NCI-H1694 (cell line): ENCODE measurements at places on chromosomes 5 and 9.

GRCh38 chr5:179258001-179258921 lies 87.0 kb downstream of the ADAMTS2 start:
- DNase-seq: no peak

DNA sequence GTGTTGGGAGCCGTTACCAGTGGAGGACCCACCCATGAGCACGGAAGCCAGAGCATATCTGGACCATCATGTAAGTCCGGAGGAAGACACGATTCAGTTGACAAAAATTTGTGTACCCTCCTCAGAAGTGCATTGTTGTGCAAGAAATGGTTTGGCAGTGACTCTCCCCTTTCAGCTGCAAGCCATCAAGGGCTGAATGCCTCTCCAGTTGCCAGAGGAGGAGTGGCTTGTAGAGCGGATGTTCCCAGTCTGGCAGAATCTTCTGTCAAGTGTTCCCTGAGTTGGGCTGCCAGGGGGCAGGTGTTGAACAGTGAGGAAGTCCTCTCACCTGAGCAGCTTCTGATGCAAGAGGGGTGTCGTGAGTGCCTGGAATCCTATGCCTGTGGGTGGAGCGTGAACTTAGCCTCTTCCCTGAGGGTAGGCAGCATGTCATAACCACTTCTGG lies 27.6 kb upstream of the CDKN2AIPNL start:
- DNase-seq: no peak

DNA sequence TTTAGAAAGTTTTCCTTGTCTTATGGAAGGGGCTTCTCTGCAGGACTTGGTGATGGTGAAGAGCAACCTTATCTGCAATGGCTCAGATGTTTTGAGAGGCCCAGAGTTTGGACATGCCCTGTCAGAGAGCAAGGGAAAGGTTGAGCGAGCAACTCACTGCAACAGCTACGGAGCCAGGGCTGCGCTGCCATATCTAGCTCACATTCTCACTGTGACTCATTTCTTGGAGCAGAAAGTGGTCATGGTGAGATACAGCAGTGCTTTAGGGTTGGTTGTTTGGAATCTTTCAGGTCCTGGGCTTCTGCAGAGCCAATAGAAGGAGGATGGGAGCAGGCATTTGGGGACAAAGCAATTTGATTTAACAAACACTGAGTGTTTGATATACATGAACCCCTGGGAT lies 12.3 kb downstream of the GLRA1 start:
- DNase-seq: no peak

DNA sequence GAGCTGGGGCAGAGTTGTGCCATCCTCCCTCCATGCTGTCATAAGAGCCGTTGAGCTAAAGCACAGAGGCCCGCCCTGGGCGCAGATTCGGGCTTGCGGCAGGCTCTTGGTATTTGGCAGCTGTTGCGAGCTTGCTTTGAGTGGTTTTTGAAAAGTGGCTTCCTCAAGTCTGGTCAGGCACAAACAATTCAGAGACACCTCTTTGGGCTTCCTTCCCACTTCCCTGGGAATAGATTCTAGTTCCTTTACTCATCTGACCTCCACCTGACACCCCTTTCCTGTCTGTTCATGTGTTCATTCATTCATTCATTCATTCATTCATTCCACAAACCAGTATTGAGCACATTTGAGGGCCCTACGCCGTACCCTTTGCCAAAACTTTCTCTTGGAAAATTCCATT lies 27.4 kb downstream of the NCS1 start:
- no peak for DNase-seq

DNA sequence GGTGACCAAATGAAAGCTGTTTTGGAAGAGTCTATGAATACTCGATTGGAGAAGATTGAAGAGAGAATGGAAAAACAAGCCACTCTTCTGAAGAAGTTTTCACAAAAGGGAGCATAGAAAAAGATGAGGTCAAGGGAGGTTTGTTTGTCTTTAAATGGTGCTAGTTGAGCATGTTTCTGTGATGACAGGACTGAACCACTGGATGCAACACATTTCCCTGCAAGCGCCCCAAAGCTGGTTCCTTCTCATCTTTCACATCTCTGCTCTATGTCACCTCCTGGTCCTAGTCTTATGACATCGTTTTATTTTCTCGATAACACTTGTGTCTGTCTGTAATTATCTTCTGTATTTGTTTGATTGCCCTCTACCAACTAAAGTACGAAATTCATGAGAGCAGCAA lies 3.8 kb upstream of the CCDC192 start:
- no peak for DNase-seq

- DNase-seq: no peak
Observed at GRCh38 chr5:79560771-79561524, 47.0 kb upstream of the HOMER1 start.

DNA sequence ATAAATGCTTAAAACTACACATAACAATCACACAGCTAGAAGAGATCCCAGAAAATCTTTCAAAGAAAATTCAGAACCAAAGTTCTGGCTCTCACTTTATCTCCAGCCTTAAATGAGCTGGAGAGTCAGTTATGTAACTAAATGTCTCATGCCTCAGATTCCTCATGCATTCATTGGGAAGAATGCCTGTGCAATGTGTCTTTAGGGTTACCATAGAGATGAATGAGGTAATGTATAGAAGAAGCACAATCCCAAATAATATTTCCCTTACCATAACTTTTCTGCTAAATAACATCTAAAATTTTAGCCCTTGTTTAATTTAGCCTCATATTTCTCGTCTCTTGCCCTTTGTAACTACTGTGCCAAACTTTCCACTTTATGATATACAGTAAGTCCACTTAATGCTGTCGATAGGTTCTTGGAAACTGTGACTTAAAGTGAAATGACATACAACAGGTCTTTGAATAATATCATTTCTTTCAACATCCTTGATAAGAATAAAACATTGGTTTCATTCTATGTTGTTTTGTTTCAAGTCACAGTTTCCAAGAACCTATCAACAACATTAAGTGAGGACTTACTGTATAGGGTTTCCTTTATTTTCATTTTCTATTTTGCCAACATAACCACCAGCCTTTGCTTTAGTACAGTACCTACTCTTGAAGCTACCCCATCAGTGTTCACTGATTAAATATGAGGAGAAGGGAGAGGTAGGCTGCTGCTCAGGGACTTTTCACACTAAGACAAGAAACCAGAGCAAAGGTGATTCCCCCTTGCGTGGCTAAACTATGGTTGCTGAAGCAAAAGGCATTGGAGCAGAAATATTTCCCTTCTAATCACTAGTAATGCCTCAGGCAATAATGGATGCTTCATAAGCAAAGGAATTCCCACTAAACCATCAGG lies 295.7 kb upstream of the PTGER4 start:
- no peak for DNase-seq

DNA sequence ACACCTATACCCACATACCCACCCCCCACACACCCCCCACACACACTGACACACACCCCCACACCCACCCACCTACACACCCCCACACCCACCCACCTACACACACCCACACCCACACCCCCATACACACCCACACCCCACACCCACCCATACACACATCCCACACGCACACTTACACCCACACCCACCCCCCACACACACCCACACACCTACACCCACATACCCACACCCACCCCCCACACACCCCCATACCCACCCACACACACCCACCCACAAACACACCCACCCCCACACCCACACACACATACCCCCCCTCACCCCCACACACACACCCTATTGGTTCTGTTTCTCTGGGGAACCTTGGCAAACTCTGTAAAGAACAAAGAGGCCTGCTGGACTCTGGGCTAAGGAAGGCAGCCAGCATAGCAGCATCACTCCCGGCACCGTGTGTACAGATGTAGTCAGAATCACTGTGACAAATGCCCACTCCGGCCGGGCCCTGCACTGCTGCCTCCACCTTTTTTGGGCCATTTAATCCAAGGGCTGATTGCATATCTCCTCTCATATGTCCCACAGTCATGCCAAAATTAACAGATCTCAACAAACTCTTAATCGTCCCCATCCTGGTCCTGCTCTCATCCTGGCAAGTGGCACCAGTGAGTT lies 42.3 kb downstream of the COL23A1 start:
- DNase-seq: no peak

DNA sequence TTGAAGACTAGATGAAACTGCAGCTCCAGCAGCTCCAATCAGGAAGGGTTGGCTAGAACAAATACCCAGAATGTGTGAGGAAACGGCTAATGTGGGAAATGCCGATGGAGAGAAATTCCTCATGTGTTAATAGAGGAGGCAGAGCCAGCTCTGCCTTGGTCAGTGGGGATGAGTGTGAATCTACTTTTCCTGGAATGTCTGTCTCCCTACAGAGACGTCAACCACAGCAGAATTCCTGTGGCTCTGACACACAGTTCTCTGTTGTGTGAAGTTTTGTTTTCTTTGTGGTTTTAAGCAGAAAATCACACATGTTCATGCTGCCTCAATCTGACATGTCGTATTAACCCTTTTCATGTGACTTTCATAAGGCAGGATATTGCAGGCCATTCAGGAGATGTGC lies 476.6 kb upstream of the WWC1 start:
- no peak for DNase-seq

DNA sequence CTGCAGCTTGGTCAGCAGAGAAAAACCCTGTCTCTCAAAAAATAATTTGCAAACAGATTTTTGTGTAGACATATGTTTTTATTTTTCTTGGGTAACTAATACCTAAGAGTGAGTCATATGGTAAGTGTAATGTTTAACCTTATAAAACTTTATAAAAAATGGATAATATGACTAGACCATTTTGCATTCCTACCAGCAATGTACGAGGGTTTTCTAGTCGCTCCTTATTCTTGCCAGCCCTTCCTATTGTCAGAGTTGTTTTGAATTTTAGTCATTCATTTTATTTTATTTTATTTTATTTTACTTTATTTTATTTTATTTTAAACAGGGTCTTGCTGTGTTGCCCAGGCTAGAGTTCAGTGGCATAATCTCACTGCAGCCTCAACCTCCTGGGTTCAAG lies 37.8 kb downstream of the RABGAP1 start:
- no peak for DNase-seq

DNA sequence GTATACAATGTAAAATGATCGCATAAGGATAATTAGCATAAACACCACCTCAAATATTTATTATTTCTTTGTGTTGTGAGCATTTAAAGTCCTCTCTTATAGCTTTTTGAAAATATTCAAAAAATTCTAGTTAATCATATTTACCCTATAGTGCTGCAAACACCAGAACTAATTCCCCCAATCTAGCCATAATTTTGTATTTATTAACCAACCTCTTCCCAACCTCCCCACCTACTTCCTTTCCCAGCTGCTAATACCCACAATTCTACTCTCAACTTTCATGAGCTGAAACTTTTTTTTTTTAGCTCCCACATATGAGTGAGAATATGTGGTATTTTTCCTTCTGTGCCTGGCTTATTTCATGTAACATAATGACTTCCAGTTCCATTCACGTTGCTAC lies 317.8 kb upstream of the ATP10B start:
- DNase-seq: no peak

- peak; percentile 4 for DNase-seq
Observed at GRCh38 chr9:136773386-136774044, 9.2 kb upstream of the LCN15 start.

DNA sequence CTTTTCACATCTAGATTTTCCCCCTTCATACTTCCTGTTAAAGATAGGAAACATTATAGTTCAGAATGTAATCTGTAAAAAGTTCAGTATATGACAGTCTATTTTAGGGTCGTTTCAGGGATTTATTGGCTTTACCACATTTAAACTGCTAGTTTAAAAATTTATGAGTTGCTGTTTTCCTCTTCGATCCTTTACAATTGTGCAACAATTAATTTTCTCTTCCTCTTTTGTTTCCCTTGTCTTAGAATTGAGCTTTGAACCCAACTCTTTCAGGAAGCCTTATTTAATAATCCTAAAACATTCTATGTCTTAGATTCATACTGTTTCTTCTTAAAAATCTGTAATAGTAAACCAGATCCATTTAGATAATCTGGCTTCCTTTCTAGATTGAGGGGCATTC lies 16.4 kb downstream of the ZSWIM6 start:
- DNase-seq: no peak

- DNase-seq: no peak
Observed at GRCh38 chr5:176611435-176611834, 1.5 kb upstream of the GPRIN1 start.

- no peak for DNase-seq
Observed at GRCh38 chr5:154786414-154786813, 31.2 kb downstream of the LARP1 start.

GRCh38 chr9:91646702-91647101 lies 223.1 kb upstream of the NFIL3 start:
- no peak for DNase-seq

GRCh38 chr5:142869886-142870285 lies 99.7 kb downstream of the ARHGAP26 start:
- peak; percentile 50 for DNase-seq

DNA sequence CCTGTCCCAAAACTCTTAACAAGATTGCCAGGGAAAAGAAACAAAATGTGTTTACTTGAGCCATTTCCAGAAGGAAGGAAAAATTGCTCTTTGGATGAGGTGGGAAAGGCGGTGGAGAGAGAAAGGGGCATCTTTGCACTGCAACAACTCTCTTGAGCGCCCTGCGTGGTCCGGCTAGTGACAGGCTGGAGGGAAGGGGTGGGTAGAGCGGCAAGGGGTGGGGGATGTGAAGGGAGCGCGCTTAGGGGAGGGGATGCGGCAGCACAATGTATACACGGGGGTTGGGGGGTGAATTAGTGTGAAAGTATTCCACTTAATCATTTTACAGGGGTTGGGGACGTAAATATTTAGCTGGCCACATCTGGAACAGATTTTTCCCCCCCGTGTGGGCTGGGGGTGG lies 1.3 kb downstream of the FGF10 start:
- DNase-seq: no peak

DNA sequence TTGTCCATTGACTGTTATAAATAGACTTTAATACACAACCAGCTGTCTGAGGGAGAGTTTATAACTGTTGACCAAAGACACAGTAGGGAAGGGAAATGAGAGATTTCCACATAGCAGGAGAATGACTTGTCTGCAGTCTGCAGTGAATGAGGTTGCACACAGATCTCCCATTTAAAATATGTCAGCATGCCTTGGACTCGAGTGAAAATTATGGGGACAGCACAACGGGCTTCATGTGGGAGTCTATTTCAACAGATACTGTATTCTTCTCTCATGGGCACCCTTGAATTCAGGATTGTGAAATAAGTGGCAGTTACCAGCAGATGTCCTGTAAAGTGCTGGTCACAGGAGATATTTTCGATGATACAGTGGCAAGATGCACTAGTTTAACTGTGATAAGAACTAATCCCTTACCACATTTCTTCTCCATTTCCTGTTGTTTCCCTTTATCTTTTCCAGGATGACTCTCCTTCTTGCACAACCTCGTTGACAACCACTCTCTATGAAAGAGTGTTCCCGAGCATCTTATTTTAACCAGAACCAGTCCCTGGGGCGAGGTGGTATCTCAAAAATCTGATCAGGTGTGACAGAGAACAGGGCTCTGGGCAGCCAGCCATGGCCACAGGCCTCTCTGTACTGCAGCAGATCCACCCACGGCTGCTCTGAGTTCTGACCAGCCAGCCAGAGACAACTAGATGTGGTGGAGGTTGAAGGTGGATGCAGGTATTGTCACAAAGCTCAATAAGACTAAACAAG lies 51.5 kb upstream of the MAP3K1 start:
- no peak for DNase-seq
